Subcutaneous adipose tissue (tissue), 4 donors: ENCODE measurements at places on chromosomes 16 and 17. TPM values are rescaled to one million over a fixed set of nuclear protein-coding genes. Genes with fewer than 3 reads are reported as not detected.

The OXLD1 gene
- total RNA-seq, result 47.3 TPM

The STAC2 gene
- not detected for total RNA-seq

The PYDC1 gene
- total RNA-seq, result not detected

The KRT31 gene
- total RNA-seq, result not detected

The GRAPL gene
- 3.1 TPM for total RNA-seq

The GRB7 gene
- not detected for total RNA-seq

The NPIPB9 gene
- total RNA-seq, result 14.8 TPM

The MYH8 gene
- total RNA-seq, result not detected

The CCDC43 gene
- 20.7 TPM for total RNA-seq

The LPO gene
- total RNA-seq, result not detected
